ENCODE measurements at places on chromosomes 2 and 18.

- no peak for DNase-seq
These were observed 288.0 kb upstream of the REV1 start for GRCh38 chr2:99777656-99778290.

GRCh38 chr2:136375017-136375901 is 257.3 kb upstream of the CXCR4 start:
- no peak for DNase-seq

GRCh38 chr2:159933727-159934049 is 128.7 kb downstream of the PLA2R1 start:
- DNase-seq, result no peak

- DNase-seq, result no peak
These were observed 110.2 kb upstream of the CCDC68 start for GRCh38 chr18:55069497-55069896.

DNA sequence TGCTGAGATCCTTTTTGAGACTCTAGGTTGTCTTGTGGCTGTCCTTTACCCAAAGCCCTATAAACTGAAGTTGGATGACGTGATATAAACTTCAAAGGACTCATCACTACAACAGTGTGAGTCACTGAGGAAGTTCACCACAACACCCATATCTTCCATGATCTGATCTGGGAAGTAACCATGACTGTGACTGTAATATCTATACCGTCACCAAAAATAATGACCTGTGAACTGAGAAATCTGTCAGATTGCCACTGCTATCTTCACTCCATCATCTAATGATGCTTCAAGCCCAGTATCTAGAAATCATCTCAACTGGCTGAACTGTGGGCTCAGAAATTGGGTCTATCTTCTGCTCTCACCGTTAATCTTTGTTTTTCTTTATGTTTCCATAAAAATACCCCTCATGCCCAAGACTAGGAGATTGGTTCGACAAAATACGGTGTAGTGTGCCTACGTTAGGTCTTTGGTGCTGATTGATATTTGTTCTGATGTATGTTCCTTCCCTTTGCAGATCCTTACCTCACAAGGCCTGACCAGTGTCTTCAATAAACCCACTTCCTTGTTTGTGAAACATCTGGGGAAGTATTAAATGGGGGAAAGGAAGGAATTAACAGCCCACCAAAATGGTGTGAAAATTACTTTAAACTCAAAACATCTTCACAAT is 78.2 kb downstream of the MYL12B start:
- DNase-seq, result no peak

GRCh38 chr18:42773870-42774269 is 341.6 kb downstream of the RIT2 start:
- DNase-seq, result no peak

- DNase-seq, result no peak
These were observed 52.0 kb downstream of the FEZ2 start for GRCh38 chr2:36545871-36546416.

DNA sequence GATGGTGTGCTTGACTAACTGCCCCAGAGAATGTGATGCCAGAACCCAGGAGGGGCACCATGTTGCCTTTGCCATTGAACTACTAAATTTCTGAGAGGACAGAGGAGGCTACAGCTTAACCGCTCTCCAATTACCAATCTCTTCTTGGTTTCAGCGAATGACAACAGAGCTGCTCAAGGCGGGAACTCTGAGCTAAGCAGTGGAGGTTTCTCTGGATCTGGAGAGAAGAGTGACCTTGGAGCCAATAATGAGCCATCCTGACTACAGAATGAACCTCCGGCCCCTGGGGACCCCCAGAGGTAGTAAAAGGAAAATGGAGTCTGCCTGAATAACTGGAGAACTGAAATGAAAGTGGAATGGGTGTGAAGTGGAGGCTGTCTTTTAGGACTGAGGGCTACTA is 53.2 kb downstream of the DIS3L2 start:
- no peak for DNase-seq

DNA sequence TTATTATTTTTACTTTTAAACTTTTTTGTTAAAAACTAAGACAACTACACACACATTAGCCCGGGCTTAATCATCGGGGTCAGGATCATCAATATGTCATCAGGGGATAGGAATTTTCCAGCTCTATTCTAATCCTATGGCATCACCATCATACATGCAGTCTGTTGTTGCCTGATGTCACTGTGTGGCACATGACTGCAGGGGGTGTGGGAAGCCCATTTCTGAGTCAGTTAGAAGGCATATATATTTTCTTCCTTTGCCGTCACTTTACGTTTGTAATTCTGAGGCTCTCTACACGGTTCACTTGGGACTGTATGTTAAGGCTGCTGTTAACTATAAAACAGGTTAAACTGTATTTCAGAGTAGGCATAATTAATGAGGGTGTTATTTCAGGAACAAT is 144.4 kb upstream of the ITGA6 start:
- DNase-seq, result no peak

GRCh38 chr2:27074738-27075565 is 3.5 kb upstream of the EMILIN1 start:
- no peak for DNase-seq

- no peak for DNase-seq
These were observed 527.7 kb downstream of the TNS1 start for GRCh38 chr2:217475101-217475500.

GRCh38 chr18:31684279-31685096 is at the start of gene B4GALT6:
Gene B4GALT6 (minus strand): TSS chr18:31684581. CDS start chr18:31684426, 155 bp downstream.
- DNase-seq, result peak; percentile 22

GRCh38 chr2:112820343-112820742 is 16.2 kb downstream of the IL1B start:
- no peak for DNase-seq

- no peak for DNase-seq
These were observed 851.8 kb upstream of the CRIM1 start for GRCh38 chr2:35503738-35504199.

- no peak for DNase-seq
These were observed 29.7 kb downstream of the TWSG1 start for GRCh38 chr18:9364242-9364641.

DNA sequence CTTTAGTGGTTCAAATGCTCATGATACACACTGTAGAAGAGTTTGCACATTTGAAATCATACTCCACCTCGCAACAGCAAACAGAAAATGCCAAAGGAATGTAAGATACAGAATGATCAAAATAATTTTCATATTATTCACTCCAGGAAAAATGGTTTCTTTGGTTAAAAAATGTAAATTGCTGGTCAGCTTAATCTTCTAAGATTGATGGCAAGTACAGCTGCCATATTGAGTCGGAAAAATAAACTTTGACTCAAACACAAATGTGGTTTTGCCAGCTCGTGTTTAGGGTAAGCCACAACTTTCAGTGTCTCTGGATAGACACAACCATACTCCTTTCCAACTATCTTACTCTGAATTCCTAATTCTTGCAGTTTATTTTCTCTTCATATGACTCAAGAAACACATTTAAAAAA is 154.9 kb upstream of the SMIM21 start:
- DNase-seq, result no peak

GRCh38 chr2:120825370-120826259 is 89.9 kb downstream of the GLI2 start:
- DNase-seq, result no peak

DNA sequence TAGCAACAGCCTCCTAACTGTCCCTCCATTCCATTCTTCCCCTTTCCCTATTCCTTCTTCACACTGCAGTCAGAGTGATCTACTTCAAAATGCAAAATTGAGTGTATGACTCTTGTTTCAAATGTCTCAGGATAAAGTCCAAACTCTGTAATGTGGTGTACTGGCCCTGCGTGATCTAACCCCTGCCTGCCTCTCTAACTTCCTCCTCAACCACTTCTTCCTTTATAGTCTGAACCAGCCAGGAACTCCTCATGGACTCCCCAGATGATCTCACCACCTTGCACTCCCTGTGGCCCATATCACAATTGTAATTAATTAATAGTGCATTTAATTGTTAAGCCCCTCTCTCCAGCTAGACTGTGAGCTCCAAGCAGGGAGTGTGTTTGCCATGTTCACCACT is 3.1 kb upstream of the B3GNT2 start:
- no peak for DNase-seq

GRCh38 chr2:236568068-236568921 is 1.3 kb upstream of the ACKR3 start:
- peak; percentile 12 for DNase-seq

DNA sequence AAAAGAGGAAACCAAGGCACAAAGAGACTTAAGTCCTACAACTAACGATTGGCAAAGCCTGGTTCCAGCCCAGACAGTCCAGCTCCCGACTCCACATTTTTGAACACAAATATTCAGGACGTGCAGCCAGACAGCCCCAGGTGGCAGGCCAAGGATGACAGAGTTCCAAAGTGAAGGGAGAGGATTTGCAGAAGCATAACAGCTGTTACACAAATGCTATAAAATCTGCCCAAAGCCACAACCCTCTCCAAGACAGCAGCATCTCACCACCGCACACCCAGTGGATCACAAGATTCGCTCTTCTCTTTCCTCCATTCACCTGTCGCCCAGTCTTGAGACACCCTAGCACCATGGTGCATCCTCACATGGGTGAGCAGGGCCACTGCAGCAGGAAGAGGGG is 227.1 kb upstream of the ID2 start:
- no peak for DNase-seq

DNA sequence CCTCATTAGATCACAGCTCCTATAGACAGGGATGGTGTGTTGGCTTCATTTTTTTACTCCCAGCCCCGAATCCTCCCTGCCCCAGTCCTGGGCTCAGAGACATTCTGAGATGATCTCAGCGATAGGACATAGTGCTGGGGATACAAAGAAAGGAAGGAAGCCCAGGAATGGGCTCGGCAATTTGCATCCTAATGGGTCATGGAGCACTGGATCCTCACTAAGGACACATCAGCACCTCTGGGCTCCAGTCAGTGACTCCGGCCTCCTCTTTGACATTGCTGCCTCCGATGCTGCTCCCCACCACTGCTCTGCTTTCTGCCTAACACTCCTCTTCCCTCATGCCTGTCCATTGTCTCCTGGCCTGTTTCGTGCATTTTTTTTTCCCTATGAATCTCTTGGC is 489.1 kb downstream of the STK39 start:
- DNase-seq, result no peak

- DNase-seq, result no peak
These were observed 110.5 kb downstream of the KLF7 start for GRCh38 chr2:207055257-207055656.

GRCh38 chr2:203225423-203226039 is 13.3 kb upstream of the CYP20A1 start:
- DNase-seq, result peak; percentile 21

GRCh38 chr2:102764083-102764482 is 2.3 kb downstream of the TMEM182 start:
- DNase-seq, result no peak

DNA sequence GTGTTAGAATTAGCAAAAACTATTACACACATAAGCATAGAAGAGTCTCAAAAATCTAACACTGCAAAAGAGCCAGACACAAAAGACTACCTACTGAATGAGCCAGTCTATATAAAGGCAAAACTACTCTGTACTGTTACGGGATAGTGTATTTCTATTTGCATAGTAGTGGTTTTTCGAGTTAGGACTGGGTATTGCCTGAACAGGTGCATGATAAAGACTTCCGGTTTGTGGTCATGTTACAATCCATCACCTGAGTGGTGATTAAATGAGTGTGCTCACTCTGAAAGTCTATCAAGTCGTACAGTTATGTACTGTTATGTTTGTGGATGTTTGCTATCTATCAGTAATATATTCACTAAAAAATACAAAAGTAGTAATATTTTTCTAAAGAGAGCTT is 523.3 kb upstream of the SYT4 start:
- no peak for DNase-seq

- no peak for DNase-seq
These were observed 362.3 kb downstream of the MYCN start for GRCh38 chr2:16302431-16303272.

- DNase-seq, result no peak
These were observed 94.0 kb downstream of the AQP4 start for GRCh38 chr18:26771524-26771923.

GRCh38 chr2:60459851-60460250 is 93.6 kb downstream of the BCL11A start:
- DNase-seq, result no peak

DNA sequence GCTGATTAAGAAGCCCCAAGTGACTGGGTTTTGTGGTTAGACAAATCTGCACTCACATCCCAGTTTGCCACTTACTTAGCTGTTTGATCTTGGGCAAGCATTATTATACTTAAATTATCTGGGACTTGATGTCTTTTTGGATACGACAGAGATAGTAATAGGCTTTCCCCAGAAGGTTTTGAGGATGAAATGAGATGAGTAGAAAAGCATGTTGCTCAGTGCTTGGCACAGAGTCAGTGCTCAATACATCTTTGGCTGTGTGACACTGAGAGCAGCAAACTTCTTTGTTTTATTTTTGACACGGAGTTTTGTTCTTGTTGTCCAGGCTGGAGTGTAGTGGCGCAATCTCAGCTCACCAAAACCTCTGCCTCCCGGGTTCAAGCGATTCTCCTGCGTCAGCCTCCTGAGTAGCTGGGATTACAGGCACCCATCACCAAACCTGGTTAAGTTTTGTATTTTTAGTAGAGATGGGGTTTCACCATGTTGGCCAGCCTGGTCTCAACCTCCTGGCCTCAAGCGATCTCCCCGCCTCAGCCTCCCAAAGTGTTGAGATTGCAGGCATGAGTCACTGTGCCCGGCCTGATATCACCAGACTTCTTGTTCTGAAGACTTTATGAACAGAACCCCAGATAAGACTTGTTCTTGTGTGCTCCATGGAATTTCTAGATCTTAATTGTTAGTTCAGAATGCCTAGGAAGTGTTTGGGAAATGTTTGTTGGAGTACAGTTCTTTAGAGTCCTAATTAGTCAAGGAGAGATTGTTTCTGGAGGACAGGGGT is 521.2 kb downstream of the SLC4A3 start:
- no peak for DNase-seq

DNA sequence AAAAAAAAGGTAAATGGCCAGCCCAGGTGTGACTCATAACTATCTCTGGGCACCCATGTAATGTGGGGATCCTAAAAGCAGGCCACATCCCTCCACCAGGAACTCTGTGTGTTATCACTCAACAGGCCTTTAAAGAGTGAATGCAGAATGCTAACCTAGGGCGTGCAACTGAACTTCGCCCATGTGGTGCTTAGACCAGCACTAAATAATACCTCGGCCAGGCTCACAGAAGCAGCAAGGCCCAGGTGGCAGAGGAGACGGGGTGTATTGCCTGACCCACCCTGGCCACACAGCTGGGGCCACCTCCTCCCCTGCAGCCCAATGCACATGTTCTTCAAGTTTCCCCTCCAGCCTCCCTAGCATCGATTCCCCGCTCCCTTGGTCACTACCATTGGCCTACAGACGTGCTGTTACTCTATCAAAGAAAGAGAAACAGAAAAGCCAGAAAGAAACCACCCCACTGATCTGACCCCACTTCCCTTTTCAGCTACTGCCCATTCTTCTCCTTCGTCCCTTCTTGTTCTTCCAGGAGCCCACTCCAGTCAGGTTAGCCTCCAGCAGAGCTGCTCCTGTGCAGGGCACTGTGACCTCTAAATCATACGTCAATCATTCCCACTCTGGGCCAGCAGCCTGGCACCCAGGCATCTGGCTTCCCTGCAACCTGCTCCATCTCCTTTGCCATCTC is 22.0 kb downstream of the FAM178B start:
- DNase-seq, result no peak

- no peak for DNase-seq
These were observed 3.9 kb upstream of the DHRS9 start for GRCh38 chr2:169065422-169065821.
